ENCODE measurements at places on chromosomes 2 and 18.

- peak; percentile 71 for DNase-seq
Observed at GRCh38 chr2:20050104-20050645, 1.3 kb downstream of the LAPTM4A start.

DNA sequence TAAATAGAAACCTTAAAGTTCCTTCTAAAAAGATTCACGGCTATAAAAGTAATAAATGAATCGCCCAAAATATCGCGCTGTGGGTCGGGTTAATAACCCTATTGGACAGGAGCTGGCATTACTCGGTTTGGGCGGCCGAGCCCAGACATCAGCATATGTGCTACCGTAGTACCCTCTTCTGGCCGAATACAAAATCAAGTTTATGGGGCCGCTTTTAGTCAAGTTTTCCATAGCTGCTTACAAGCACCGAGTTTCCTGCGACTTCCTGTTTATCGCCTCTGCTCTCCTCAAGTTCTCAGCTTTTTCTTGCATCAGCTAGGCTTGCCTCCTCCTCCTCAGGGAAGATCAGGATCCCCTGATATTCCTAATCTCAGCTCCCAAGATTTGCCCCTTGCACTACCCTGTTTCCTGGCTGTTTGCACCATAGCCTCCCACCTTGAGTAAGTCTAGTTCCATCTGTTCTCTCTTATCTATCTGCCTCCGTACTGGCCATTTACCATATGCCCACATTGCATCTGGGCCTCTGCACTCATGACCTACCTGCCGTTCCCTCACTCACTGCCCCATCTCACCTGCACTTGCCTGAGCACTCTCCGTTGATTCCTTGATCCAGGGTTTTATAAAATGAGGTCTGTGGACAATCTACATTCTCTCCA lies 56.1 kb downstream of the SLC35F5 start:
- DNase-seq = peak; percentile 85

- DNase-seq = no peak
Observed at GRCh38 chr2:143375384-143375880, 246.2 kb downstream of the ARHGAP15 start.

DNA sequence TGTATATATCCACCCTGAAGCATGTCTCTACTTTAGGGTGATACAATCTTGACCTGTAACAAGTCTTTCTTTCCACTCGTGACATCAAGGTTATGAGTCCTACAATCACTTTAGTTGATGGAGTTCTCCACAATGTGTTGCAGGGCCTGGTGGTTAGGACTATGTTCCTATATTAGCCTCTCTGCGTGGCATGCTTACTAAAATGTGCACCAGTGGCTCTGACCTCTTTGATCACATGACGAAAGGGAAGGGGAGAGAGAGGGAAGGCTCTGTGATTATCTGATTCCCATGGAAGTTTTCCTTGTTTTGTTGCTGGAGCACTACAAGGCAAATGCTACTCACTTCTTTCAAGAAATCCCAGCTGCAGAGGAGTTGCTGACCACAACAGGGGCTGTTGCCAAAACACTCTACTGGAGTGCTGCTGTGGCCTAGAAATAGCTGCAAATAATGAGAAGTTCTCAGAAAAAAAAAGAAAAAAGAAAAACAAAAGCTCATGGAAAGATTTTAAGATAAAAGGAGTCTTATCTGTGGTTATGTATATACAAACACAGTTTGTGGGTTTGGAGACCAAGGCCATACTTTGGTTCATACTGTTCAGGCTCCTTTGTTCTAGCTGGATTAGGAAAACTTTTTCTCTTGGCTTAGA lies 272.8 kb upstream of the MMADHC start:
- DNase-seq = no peak

DNA sequence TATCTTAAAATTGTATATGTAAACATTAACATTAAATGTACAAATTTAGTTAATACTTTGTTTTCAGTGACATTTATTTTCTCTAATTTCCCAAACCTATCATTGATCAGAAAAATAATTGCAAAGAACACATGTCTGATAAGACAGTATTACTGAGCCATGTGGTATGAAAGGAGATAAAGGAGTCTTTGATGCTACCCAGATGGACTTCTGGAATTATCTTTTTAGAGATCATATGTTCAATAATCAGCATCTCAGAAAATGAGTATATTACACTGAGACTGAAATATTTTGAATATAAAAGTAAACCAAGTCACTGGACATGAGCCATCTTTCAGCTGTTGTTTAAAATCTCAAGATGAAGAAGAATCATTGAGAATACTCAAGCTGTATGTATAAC lies 153.3 kb downstream of the PHLPP1 start:
- no peak for DNase-seq

DNA sequence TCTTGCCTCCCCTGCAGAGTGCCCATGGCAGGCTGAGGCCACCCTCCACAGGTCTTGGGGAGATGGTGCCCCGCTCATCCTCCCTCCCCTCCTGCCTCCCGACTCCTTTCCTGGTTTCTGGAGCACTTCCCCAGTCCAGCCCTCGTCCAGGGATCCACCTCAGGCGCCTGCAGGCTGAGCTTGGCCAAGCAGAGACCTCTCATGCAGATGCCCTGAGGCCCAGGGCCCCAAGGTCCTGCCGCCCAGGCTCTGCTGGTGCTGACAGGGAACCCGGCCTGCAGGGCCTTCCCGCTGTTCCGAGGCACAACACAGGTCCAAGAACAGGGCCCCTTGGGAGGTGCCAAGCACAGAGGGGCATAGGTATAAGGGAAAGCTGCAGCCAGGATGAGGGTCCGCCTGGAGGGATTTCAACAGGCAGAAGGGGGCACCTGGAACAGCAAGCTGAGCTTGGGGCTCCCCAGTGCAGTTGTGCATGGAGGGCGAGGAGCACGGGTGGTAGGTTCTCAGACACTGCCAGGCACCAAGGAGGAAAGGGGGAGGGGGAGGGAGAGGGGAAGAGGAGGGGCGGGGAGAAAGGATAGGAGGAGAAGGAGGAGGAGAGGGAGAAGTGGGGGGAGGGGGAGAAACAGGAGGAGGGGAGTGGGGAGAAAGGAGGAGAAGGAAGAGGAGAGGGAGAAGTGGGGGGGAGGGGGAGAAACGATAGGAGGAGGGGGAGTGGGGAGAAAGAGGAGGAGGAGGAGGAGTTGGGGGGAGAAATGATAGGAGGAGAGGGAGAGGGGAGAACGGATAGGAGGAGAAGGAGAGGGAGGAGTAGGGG lies 1.2 kb upstream of the ANO7 start:
- DNase-seq = no peak

GRCh38 chr2:16739778-16740581 lies 74.3 kb upstream of the CYRIA start:
- DNase-seq = no peak

DNA sequence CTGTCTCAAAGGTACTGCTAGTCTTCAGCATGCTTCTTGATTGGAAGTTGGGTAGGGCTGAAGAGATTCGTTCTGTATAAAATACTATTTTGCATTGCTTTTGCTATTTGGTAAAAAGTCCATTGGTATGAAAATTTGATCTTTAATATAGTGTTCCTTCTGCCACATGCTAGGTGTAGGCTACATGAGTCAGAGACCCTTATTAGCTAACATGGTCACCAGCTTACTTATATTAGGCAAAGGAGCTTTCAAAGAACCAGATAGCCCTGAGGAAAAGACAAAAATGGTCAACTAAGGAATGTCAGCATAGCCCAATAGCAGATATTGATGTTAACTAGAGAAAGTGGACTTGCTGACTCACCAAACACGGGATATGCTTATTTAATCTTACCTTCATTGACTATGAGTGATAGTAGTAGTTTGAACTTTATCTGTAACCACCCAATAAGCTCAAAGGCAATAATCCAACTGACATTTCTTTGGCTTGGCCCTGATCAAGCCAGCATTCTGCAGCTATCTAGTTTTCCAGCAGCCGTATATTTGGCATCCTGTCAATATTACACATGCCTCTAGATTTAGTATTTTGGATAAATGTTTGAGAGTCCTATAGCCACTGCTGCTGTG lies 110.0 kb downstream of the TPGS2 start:
- DNase-seq = no peak

GRCh38 chr2:103176294-103176915 lies 414.6 kb downstream of the TMEM182 start:
- DNase-seq = no peak

DNA sequence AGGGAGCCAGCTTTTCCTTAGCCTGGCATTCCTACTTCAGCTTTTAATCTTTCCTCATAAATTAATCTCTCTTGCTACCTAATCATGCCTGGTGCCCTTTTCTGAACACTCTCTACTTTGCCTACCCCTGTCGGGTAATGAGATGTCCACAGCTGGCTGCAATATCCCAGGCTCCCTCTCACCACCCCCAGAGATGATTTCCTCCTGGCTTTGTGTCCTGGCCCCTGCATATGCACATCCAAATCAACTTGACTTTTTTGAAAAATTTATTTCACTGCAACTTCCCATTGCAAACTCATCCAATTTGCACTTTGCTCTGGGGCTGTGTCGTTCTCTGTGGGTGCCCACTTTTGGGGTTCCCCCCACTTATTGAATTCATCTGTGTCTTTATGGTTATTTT lies 218.1 kb upstream of the SKOR2 start:
- no peak for DNase-seq

DNA sequence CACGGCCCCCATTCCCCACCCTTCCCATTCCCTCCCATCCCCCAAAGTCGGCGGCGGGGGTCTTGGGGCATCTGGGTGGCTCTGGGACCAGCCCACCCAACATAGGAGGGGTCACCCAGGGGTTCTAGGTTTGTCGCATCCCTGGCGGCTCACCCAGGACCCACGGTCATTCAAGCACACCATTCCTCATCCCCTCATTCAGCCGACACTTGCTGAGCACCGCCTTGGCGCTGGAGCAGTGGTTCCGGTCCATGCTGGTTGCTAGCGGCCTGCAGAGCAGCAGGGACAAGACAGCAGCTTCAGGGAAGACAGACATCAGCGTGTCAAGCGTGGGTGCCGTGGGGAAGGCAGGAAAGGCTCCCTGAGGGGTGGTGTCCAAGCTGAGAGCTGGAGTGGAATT lies 50.5 kb upstream of the OTOS start:
- no peak for DNase-seq

- DNase-seq = no peak
Observed at GRCh38 chr2:160967523-160967922, 192.7 kb upstream of the TANK start.

DNA sequence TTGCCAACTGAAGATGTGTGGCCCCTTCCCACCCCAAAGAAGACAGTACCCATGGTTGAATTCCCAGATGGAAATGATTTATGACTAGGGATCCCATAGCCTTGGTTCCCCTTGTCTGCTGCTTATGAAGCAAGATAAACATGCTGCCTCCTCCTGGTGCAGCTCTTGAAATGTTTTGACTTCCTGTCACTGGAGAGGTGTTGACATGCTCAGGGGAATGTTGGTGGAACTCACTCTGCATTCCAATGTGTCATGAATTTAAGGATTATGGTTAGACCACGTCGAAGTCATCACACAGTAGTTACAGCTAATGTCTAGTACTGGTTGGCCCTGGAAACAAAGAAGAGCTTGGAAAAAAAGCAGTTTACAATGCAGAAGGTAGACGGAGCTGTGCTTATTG lies 69.0 kb upstream of the FAM110C start:
- no peak for DNase-seq

DNA sequence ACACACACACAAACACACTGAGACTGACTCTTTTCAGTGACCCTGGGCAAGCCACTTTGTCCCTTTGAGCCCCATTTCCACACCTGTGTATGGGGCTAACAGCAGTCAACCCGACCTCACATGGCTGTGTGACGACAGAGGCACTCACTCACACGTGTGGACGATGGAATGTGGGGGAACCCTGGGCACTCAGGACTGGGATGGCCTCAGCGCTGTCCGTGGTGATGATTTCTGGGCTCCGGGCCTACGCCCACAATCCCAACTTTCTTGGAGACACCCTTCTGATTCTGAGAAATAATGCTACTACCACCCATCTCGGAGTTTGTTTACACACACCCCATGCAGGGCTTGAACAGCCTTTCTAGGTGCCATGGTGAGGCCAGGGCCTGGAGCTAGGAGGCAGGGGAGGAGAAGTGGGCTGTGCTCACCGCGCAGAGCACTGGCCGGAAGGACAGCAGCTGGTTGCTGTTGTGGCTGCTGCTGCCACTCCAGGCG lies 1.5 kb downstream of the CRYBA2 start:
- no peak for DNase-seq

- DNase-seq = no peak
Observed at GRCh38 chr2:235088496-235088921, 136.7 kb downstream of the SH3BP4 start.

DNA sequence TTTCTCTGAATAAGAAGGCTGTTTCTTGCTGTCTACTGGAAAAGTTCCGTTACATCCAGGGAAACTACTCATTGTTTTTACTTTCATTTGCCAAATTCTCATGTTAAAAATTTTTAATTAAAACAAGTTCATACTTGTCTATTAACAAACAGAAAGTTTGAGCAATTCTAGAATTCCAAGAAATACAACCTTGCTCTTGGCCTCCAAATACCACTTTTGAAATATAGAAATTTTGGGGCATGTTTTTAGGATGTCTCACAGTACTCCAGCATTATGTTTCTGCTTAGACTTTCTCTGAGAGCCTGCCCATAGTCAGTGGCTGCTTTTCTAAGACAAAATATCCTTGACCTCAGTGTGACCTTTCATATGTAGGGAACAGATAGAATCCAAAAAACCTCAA lies 228.7 kb upstream of the RND3 start:
- no peak for DNase-seq

DNA sequence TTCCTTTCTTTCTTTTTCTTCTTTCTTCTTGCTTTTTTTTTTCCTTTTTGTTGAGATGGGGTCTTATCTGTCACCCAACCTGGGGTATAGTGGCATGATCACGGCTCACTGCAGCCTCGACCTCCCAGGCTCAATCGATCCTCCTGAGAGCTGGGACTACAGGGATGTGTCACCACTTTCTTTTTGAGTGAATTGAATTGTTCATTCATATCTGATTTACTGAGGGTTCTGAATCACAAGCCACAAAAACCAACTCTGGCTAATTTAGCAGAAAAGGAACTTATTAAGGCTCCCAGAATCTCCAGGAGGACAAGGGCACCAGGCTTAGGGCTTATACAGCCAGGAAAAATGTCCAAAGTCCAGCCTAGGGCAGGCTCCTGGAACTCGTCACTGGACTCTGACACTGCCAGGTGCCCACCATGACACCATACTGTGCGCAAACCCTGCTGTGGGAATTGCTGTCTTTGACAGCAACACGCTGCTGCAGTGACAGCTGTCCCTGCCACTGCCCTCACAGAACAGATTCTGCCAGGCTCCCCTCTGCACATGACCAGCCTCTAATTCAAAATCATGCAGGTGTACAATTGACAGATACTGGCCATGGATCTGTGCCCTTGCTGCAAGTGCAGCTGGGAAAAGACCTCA lies 42.9 kb upstream of the EML6 start:
- DNase-seq = no peak

- no peak for DNase-seq
Observed at GRCh38 chr2:1649103-1650084, 94.9 kb downstream of the PXDN start.

GRCh38 chr2:124798551-124798950 lies 773.5 kb downstream of the CNTNAP5 start:
- DNase-seq = no peak
